ENCODE measurements at places on chromosomes 5 and 9.
A peak's percentile ranks its signal among the peaks of the same experiment; 100 is the strongest.

- no peak for DNase-seq
Measured at GRCh38 chr5:77031891-77032290, 1.7 kb downstream of the AGGF1 start.

- peak; percentile 80 for DNase-seq
Measured at GRCh38 chr9:12722131-12722530, 28.9 kb downstream of the TYRP1 start.

DNA sequence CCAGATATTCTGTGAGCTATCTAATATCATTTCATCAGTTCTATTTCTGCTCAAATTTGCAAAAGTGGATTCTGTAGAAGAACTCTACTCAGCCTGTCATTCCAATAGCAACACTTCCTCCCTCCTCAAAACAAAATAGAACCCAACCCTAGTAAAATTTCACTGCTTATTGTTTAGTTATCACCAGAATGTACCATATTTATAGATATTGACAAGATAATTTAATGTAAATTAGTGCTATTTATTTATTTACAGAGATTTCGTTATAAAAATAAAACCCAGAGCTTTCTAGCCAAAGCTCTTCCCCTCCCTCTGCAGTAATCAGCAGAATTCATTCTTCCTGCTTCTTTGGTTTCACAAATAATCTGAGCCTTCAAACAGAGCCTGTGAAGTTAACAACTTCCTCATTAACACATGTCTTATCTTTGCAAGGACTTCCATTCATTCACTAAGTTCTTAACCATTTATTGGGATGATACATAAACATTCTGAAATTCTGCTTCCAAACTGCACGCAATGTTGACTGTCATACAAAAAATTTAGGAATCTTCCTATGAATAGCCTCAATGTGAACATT lies 73.7 kb upstream of the PJA2 start:
- DNase-seq = no peak

- DNase-seq = no peak
Measured at GRCh38 chr9:112198646-112199045, 23.5 kb upstream of the SUSD1 start.

DNA sequence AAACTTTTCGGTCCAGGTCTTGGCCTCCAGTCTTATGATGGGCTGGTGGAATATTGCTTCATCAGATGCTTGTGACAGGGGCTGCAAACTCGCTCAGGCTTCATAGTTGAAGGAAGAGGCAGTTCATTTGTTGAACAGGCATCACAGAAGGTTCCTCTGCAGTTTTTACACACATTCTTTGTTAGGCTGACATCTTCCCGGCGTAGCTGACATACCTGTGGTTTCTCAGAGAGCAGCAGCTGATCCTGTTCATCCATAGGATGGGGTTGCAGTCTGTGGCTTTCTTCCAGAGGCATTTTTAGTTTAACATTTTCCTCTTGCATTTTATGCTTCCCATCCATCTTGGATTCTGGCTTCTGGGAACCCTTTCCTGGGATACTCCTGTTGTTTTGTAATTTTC lies 1255.2 kb downstream of the EFNA5 start:
- DNase-seq = peak; percentile 67

DNA sequence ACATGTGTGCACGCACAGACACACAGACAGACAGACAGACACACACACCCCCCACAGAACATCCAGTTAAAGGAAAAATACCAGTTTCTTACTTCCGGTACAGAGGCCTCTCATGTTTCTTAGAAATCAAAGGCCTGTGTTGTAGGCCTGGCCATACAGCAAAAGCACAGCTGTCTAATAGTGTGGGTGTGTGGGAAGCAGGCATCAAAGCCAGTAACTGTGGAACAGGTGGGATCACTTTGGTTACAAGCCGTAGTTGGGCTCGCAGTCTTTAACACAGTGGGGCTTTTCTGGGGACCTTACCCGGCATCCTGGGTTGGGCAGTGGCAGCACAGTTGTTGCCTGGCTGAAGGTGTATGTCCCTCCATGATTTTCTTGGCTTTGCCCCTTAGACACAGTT lies 55.2 kb downstream of the FBXL7 start:
- DNase-seq = no peak

DNA sequence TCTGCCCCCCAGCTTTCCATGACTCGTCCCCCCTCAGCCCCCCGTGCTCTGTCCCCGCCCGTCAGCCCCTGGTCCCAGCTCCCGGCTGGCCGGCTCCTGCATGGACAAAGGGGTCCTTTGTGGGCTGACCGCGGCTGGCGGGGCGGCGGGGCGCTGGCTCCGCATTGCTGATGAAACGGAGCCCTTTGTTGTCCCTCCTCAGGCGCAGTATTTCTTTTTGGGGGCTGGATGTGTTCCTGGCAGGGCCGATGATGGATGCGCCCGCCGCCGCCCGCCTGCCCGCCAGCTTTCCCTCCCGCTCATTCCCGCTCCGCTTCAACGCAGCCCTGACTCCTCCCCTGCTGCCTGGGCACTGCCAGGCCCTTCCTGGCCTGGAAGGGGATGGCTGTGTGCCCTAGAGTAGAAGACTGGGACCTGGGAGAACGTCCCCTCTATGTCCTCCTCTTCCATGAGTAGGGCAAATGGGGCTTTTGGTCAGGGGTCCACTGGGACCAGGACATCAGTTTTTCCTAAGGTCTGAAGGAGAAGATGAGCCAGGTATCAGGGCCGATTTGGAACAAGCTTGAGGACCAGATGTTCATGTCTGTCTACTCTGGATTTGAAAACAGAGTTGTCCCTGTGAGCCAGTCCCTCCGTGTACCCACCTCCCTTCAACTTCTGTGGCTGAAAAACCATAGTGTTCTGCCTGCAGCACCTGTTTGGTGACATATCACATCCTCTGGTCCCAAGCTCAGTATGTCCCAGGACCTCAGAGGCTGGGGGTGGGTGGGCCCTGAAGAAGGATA lies 29.0 kb downstream of the CXXC5 start:
- DNase-seq = no peak

- DNase-seq = no peak
Measured at GRCh38 chr9:126666155-126666803, 52.6 kb downstream of the LMX1B start.

DNA sequence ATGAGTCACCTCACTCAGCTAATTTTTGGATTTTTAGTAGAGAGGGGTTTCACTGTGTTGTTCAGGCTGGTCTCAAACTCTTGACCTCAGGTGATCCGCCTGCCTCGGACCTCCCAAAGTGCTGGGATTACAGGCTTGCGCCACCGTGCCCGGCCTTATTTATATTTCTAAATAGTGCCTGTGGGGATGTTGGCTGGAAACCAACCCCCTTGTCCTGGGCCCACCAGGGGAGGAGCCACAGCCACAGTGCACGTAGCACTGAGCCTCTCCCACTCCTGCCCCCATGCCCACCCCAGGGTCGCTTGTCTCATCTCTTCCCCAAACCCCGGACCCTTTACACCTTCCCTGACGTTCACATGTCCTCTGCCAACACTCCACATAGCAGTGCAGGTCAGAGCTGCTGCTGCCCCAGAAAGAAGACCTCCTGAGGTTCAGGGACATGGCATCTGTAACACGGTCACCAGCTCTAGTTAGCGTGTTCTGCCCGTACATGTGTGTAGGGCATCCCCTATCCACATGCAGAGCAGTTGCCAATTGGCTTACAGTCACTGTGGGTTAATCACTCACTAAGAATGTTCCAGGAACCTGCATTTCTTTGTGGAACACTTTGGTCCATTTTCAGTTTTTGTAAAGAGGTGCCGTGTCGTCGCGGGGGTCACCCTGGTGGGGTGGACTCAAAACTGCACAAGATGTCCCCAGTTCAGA lies 10.2 kb upstream of the MRPS2 start:
- no peak for DNase-seq

- DNase-seq = no peak
Measured at GRCh38 chr5:179231309-179231708, 114.0 kb downstream of the ADAMTS2 start.

DNA sequence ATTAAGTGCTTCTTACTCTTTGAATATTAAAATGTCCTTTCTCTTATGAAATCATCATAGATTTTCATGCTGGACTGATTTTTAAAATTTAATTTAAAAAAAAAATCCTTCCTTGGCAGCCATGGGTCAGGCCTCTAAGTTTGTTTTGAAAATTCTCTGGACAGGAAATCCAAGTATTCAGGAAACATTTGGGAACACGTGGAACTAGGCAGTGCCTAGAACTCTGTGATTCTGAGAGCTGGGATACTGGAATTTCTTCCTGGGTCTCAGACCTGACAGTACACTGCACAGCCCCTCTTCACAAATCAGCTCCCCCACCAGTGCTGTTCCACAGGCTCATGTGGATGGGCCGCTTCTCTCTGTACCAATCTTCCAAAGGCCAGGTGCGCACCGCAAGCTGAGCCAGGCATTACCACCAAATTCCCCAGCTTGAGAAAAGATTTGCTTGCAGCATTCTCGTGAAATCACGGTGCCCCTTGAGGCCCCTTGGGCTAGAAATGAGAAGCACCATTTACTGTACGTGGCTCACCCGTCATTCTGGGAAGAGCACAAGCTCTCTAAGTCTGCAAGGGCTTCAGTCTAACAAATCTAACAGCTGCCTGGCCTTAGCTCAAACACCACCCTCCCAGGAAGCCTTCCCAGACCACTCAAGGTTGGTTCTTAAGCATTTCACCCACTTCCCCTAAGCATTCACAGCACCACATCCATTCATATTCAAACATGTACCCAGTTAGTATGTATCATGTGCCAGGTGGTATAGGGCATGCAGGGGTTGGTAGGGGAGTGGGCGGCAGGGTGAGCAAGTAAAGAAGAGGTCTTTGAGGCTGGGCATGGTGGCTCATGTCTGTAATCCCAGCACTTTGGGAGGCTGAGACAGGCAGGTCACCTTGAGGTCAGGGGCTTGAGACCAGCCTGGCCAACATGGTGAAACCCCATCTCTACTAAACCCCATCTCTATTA lies 26.5 kb downstream of the B4GALT1 start:
- no peak for DNase-seq

- no peak for DNase-seq
Measured at GRCh38 chr5:6544561-6544935, 88.3 kb downstream of the NSUN2 start.

DNA sequence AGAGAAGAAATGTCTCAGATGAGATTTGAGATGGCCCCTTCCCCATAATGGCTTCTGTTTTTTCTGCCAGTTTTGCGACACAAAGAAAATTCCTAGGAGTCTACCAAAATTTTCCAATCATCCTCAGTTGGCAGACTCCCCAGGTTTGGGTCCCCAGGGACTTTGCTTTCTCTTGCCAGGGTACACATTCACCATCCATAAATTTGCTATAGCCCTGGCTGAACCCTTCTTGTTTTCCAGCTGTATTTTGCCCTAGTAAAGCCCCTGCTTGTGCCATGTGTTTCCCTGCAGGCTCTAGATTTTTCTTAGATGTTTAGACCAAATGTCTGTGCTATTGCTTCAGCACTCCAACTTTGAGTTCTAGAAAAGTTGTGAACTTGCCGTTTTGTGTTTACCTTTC lies 283.2 kb downstream of the ANXA1 start:
- DNase-seq = no peak

DNA sequence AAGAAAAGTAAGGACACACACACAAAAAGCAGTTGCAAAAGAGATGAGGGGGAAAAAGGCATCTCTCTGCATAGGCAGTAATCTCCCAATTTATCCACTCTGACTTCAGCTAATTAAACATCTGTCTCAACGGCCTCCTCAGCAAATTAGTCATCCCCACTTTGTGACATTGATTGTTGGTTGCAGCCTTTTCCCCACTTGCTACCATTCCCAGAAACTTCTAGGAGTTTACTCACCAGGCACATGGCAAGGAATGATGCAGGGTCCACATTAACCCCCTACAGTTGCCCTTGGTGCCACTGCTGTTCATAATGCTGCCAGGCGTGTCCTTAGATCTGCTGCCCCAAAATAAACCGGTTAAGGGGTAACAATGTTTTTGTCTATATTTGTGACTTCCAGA lies 174.6 kb downstream of the MAPKAP1 start:
- no peak for DNase-seq

GRCh38 chr5:94725142-94725541 lies 106.7 kb downstream of the SLF1 start:
- no peak for DNase-seq

GRCh38 chr5:76542887-76543690 lies 80.1 kb downstream of the F2RL2 start:
- no peak for DNase-seq

GRCh38 chr5:120446068-120446492 lies 18.0 kb upstream of the PRR16 start:
- peak; percentile 98 for DNase-seq

DNA sequence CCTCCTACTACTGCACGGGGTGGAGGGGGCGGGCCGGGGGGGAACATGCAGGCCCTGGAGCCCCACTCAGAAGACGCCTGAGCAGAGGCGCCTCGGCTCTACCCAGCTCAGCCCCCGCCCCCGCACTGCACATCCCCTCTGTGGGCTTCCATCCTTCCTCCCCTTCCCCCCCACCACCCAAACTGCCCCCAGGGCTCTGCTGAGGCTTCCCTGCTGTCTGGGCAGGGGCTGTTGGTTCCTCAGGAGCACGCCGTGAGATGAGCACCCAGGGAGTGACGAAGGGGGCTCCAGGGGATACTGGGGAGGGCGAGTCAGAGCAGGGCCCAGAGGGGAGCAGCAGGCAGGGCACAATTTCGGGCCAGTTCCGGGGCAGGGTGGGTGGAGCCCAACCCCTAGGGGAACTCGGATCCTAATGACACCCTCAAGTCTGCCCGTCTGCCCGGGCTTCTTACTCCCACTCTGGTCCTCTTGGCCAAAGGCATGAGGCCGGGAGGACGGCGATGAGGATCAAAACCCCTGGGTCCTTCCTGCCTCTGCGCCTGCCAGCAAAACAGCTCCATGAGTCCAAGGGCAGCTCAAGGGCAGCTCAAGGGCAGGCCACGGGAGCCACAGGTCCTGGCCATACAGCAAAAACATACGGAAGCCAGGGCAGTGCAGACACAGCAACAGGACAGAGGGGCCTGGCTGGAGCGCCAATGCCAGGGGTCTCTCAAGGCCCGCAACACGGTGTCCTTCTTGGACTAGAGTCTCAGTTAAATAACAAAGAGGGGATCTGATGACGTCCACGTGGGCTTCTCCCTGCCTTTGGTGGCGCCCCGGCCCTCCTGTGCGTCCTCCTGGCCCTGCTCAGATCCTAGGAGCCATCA lies 200.9 kb downstream of the AUH start:
- DNase-seq = no peak

GRCh38 chr5:149493316-149493715 lies 57.9 kb downstream of the CSNK1A1 start:
- no peak for DNase-seq
